NCI-H460 (cell line): ENCODE measurements at places on chromosomes 5 and 9.

DNA sequence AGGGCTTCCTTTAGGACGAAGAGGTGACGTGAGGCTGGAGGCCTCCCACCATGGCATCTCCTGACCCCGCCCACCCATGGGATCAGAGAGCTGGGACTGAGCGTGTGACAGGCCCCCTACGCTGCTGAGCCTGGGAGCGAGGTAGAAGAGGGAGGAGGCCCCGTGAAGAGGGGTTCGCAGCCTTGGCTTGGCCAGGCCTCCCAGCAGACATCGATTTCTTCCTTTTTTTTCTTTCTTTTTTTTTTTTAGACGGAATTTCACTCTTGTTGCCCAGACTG, 39.5 kb downstream of the PTGES start:
- no peak for DNase-seq

DNA sequence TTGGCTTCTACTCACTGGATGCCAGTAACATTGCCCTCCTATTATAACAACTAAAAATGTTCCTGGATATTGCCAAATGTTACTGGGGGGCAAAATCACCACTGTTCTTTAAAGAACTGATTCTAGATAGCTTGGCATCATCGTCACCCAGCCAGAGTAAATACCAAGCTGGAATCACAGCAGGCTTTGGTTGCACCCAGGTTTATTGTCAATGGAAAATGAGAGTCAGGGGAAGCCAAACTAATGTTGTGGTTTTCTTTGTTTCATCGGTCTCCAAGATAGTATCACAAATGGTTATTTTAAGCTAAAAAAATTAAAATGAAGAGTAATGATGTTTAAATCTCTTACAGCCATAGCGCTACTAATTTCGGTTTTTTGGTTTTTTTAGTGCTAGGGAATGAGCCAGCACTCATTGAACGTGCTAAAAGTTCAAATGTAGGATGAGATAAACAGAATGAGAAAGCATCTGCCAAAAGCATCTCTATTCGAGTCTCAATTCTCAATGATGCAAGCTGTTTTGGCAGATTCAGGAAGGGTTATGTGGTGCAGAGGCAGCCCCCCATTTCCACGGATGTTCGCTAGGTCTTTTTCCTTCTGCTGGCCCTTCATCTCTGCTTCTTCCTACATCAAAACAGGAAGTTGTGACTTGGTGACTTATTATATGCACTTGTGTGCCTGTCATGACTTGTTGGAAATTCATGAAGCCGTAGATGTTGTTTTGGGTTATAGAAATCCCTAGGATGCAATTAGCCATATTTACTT, 558.0 kb downstream of the EBF1 start:
- DNase-seq = no peak

GRCh38 chr9:20227166-20227874, 395.0 kb downstream of the MLLT3 start:
- no peak for DNase-seq

DNA sequence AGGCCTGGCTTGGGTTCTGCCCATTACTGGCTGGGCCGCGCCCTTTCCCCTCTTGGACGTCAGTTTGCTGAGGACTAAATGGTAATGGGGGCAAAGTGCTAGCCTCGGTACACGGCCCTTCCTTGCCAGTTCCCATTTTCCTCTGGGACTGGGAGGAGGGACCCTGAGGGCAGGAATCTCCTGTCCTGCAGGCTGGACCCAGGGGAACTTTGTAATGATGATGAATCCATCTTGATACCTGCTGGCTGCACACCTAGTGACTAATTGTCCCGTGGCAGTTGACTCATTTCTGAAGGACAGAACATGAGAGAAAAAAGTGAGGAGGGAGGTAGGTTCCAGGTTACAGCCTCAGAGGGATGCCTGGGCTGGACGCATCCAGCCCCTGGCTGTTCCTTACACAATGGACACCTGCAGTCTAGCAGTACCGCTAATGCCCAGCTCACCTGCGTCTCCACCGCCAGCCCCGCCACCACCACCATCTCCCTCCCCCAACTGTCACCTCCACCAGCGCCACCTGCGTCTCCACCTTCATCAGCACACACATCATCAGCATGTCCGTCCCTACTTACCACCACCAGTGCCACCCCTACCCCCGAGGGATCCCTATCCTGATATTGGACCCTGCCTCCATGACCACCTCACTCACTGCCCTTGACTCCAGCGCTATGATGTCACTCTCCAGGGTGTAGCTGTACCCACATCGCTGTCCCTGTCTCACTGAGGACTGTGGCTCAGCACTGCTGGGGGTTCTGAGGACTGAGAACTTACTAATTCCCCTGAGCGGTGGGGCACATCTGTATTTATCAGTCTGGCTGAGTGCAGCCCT, 4.3 kb downstream of the CDHR2 start:
- DNase-seq = no peak

GRCh38 chr5:157283434-157283833, 17.5 kb downstream of the CYFIP2 start:
- DNase-seq = no peak

DNA sequence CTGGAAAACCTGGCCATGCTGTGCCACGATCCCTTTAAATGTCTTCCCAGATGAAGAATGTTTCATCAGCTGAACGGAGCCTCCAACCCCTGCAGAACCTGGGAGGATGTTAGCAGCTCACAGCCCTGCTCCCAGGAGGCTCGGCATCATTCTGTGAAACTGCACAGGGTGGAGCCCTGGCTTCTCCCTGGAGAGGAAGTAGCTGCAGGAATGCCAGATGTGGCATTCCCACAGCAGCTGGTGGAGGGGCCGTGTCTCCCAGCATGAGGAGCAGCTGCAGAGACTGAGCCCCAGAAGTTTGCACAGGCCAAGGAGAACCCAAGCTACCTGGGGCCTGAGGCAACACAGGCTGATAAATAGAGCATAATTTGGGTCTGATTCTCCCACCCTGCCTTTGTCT, 165.8 kb upstream of the MAP3K1 start:
- DNase-seq = no peak

DNA sequence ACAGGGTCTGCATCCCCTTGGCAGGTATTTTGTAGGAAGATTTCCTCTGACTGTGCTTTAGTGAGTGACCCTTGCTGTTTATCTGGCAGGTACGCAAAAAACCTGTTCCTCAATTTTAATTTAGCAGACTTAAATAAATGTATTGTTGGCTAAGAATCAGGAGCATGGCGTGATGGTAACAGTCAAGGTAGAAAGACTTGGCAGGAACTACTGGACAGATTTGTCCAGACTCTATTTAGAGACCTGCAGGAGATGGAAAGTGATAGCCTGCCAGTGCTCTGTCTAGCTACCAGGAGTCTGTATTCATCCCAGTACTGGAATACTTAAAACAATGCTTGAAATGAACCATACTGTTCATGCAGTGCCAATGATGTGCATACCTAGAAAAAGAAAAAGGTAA, 78.8 kb upstream of the MAST4 start:
- DNase-seq = no peak

DNA sequence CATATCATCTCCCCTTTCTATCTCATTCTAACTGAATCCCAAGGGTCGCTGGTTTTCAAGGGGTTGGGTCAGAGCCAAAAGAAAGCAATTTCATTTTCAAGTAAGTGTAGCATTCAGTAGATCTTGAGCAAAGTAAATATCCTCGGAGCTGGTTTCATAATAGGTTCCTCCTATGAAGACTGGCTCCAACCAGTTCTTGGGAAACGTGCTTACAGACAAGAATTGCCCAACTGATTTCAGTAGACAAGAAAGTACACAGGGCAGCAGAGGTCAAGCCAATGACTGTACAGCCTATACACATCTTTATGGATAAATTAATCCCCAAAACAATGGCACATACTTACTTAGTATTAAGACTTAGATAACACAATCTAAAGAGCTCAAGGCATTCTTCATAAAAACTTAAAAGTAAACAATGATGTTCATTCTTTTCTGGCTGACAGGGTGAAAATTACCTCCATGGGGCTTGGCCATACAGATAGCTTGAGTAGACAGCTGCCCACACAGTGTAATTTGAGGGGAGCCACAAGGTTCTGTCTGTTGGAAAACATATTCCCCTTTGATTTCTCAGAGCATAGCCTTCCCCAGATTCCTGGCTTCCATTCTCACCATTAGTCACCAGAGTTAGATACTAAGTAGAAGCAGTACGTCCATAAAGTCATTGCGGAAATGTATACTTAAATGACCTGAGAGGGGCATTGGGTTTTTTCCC, 163.9 kb downstream of the ARRDC3 start:
- peak; percentile 31 for DNase-seq

DNA sequence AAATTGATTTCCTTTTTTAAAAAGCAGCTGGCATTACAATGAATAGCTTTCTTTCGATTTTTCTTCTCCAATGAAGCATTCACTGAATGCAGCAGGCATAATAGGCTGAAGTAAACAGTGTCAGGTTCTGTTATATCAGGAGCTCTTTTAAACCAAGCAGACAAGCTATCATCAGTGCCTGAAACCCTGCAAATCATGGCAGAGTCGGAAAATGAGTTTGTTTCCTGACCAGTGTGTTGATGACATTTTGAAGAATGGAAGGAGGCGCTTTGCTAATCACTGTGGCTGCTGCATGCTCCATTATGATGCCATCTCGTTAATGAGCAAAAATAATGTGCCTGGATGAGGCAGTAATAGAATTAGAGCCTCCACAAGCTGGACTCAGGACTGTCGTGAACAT, 284.5 kb downstream of the ZNF608 start:
- DNase-seq = no peak

DNA sequence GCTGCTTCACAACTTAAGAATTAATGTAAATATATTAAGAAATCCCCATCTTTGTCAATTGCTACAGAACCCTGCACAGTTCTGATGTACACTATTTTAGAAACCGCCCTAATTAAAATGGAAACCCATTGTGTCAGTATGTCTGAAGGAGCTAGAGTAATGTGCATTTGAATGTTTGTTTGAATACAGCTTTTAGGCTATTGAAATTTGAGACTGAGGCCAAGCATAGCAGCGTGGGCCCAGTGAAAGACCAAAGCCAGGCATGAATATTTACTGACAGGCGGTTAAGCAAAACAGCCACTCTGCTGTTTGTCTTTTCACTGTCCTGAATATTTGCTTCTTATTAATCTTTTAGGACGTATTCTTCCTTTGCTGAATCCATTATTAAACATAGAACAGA, 252.3 kb downstream of the IZUMO3 start:
- DNase-seq = no peak

- DNase-seq = no peak
Measured at GRCh38 chr5:135245521-135246499, 153.2 kb downstream of the MACROH2A1 start.

GRCh38 chr9:99072040-99072394, 32.9 kb upstream of the TGFBR1 start:
- DNase-seq = no peak

DNA sequence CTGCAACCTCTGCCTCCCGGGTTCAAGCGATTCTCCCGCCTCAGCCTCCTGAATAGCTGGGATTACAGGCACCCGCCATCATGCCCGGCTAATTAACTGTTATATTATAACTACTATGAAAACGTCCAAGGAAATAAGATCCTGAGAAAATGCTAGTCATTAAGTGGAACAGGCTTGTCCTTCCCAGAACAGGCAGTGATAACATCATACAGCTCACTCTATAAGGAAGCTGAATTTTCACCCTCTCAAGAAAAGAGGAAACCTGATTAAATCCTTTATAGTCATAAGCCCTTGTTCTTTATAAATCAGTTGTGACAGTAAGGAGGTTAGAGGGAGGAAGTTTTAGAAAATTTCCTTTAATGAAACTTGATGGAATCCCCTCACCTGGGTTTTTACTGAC, 163.9 kb upstream of the CLINT1 start:
- no peak for DNase-seq
